ENCODE measurements at places on chromosomes 12 and 14.
A peak's percentile ranks its signal among the peaks of the same experiment; 100 is the strongest.

DNA sequence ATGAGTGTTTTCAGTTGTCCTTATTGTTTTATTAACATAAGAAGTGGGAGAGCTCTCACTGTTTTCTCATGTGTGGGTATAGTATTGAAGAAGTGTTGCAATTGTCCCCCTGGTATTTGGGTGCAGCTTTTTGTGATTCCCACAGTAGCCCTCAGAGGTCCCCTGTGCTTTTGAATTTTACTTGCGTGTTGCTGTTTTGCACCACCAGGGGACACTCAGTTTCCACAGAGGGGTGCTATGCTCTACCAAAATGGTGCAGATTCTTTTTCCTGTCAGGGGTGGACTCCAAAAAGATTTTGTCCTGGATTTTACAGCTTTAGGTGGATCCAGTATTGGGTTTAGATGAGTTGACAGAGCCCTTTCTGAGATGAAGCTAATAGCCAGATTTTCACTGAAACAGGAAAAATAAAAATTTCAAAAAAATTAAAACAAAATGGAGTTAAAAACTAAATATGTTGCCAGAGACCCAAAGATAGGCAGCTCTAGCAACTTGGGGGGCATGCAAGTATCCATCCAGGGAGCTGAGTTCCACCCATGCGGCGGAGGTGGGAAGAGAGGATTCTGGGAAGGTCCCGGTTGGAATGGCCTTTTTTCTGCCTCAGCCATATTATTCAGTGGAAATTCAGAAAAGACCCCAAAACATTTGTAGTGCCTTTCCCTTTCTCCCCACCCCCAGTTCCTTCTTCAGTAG lies 50.2 kb downstream of the TTLL5 start:
- no peak for DNase-seq

- no peak for DNase-seq
Observed at GRCh38 chr14:37791384-37792036, 196.1 kb downstream of the TTC6 start.

GRCh38 chr12:70908978-70909377 lies 11.6 kb downstream of the PTPRR start:
- no peak for DNase-seq

GRCh38 chr14:50521912-50522341 lies 10.4 kb downstream of the MAP4K5 start:
- no peak for DNase-seq

GRCh38 chr12:109497675-109498074 lies 20.2 kb downstream of the UBE3B start:
- no peak for DNase-seq

DNA sequence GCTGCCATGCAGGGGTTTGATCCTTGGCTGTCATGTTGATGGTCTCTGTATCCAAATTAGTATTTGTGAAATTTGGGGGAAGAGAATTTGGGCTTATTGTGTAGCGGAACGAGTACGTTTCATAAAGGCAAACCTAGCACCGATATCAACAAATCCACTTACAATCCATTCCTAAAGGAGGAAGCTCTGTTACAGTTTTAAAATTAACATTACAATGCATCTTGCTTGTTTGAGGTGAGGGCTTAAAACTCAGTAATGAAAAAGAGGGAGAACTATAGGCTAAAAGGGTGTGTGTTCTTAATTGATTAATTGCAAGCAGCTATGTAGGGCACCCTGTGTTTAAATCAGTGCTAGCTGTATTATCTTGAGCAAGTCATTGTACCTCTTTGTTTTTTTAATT lies 13.7 kb downstream of the RASSF3 start:
- no peak for DNase-seq

- DNase-seq: no peak
Observed at GRCh38 chr14:39342768-39343167, 89.5 kb downstream of the FBXO33 start.

DNA sequence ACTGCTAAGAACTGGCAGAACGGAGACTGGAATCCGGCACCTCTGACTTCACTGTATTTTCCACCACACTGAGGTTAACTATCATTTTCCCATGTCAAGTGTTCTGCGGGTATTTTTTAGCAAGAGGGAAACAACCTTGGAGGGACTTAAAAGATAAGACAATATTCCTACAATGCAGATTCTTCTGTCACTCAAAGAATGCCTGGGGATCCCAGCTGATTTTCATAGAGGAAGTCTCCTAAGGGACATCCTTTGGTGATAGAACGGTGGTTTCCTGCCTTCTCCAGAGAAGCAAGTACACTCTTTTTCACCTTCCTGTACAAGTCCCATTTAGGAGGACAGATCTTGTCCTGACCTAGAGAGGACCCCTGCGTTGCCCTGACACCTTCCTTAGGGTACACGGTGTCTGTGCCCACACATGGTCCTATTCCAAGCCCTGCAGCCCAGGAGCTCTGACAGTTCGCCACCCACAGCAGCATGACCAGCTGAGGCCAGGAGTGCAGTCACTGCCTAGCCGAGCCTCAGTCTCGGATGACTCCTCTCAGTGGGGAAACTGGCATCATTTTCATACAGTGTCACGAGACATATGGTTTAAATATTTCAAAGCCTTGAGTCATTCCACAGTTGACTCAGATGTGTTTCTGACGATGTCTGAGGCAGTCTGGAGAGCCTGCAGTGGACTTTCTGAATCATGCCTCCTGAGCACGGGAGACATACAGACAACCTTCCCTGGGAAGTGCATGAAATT lies 181.3 kb upstream of the FKBP4 start:
- no peak for DNase-seq

DNA sequence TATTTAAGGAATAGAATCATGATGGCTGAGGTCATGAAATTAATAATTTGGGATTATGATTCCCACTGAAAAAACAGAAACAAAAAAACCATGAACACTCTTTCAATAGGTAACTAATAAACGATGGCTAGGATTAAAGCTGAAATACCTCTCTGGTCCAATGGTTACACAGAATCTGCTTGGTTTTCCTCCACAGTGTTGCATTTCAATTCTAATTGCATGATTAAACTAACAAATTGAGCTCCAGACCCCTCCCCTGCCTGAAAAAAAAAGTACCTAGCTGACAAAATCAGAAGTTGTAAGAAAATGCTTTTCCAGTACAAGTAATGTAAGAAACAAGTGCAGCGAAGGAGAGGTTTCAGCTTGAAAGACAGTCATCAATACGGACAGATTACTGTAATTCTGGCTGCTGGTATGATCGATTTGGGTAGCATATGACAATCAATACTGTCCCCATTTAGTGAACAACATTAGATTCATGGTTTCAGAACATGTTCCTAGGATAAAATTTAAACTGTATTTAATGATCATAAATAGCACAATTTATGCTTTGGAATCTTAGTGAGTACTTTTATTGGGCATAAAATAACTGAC lies 32.0 kb downstream of the INSM2 start:
- no peak for DNase-seq

- no peak for DNase-seq
Observed at GRCh38 chr14:49583629-49584028, 2.6 kb downstream of the RPS29 start.

GRCh38 chr12:108495054-108495453 lies 20.0 kb upstream of the FICD start:
- DNase-seq: no peak

DNA sequence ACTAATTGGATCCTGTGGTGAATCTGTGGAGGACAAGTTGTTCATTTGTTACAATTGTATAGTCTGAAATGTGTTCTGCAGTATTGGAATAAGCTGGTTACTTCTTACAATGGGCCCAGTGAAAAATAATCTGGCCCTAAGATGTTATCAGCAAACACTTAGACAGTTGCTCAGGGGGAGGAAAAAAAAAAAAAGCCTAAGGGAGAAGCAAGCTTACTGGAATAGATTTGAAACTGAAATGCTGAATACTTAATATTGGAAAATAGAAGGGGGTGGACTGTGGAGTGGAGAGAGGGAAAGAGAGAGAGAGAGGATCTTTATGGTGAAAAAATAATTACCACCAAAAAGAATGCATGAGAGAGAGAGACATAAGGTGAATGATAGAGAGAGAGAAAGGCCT lies 4.0 kb downstream of the FOXG1 start:
- no peak for DNase-seq

DNA sequence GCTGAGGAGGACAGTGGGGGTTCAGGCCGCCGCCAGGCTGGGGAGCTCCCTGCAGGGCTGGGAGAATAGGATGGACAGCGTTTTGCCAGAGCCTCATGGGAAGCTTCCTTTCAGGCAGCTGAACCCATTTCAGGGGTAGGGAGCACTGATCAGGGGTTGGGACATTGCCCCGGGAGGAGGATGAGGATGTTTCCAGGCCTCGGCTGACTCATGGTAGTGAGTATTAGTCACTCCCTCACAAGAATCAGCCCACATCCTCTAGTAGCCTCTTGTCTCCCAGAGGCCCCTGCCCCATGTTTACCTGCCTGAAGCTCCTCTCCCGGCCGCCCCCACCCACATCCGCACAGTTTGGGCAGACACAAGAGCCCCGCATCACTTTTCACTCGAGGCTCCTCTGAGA lies 89.8 kb downstream of the ZFP36L1 start:
- DNase-seq: peak; percentile 20

DNA sequence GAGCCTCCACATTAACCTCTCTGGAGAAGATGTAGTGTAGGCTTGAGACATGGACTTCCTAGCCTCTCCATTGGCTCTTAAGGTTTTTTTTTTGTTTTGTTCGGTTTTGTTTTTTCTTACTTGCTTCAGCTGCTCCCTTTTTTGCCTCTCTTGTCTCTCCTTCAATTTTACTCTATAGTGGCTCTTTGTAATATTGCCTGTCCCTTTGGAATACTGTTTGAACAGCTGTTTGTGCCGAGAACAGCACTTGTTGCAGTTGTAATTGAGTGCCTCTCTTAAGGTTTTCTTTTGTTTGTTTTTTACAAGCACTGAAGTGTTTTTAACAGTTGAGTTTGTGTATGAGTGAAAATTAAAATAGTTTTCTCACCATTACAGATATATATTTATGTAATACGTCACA lies 567.7 kb downstream of the LRFN5 start:
- no peak for DNase-seq

GRCh38 chr14:55869397-55870049 lies 248.7 kb upstream of the PELI2 start:
- DNase-seq: no peak

DNA sequence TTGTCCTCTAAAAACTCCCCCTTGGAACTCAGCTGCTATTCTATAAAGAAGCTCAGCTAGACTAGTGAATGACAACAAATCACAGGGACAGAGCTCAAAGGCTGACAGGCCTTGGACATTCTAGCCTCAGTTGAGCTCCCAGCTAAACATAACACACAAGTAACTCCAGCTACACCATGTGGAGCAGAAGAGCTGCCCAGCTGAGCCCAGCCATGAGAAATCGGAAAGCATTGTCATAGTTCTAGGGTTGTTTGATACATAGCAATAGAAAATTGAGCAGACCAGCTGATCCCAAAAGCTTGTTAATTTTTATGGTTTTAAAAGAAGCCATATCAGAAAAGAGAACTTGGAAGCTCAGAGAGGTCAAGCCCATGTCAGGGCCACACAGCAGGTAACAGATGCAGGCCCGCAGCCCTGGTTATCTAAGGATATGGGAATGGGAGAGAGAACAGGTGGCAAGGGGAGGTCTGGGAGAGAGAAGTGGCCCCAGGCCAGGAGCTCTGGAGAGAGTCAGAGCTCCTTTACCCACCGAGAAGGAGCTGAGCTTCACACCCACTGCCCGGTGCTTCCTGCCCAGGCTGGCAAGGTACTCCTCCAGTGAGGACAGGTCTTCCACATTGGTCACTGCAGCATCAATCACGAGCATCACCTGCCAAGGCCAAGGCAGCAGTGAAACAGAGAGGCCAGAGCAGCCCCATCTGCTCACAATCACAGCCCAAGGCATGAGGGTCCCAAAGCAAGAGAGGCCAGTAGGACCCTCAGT lies 2.9 kb downstream of the NGB start:
- no peak for DNase-seq

GRCh38 chr12:19646599-19646998 lies 207.3 kb downstream of the AEBP2 start:
- no peak for DNase-seq

- DNase-seq: no peak
Observed at GRCh38 chr12:6817662-6818157, 3.9 kb upstream of the GPR162 start.

DNA sequence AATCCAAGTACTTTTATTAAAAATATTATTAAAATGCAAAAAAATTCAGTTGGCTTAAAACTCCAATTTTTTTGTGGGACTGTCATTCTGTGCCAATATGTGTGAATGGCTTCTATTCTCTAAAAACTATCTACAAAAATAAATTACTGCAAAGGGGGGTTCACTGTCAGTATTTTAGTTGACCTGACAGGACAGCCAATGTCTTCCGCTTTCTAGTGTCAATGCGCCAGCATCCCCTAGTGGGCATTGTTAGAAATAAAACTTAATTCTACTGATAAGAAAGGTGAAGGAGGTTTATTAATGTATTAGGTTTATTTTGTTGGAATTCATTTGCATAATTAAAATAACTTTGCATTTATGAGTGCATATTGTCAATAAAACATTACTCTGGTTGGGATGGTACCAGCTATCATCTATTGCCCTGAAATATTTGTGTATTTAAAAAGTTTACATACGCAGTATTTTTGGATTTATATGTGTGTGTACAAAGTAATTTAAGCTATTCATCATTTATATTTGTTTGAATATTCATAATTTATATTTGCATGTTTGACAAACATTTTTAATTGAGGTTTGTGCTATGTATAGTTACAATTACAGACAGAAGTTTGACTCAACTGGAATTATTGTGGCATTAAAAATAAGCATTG lies 527.2 kb downstream of the FLRT2 start:
- DNase-seq: no peak

DNA sequence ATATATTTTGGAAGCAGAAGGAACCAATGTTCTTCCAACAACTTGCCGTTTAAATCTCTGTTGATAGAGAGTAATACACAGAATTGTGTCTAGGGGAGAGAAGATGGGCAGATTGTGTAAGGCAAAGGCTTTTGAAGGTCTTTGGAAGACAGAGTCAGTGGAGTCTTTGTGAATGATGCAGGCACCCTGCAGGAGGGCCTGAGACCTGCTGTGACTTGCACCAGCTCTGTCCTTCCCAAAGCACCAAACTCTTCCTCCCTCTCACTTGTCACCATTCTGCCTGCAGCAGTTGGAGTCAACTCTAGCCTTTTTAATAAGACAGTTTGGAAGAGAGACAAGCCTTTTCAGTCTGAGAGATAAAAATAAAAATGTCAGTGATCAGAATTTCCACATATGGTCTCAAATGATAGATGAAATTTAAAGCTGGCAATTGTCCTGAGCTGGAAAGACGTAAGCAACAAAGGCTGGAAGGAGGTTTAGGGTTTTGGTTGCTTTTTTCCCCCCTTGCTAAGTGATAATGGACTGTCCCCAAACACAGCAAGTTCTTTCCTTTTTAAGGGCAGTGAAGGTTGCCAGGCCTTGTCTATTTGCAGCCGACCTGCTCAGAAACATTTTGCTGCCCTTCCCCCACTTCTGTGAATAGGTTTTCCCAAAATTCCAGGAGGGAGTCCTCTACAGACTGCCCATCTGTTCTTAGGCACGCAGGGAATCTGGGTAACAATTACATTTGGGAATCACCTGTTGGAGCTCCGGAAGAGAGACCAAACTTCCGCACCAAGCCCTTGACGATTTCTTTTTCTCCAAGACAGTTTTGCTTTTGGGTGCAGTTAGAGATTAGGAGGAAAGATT lies 103.0 kb upstream of the NTF3 start:
- no peak for DNase-seq

GRCh38 chr14:90060312-90060964 lies 1.4 kb upstream of the KCNK13 start:
- DNase-seq: peak; percentile 73
